ENCODE measurements at places on chromosomes 3 and 15.

- no peak for DNase-seq
These were observed 524.5 kb upstream of the TGFBR2 start for GRCh38 chr3:30081904-30082303.

GRCh38 chr15:67097930-67098740 lies 32.7 kb downstream of the SMAD3 start:
- DNase-seq = no peak

- no peak for DNase-seq
These were observed 786.7 kb upstream of the EPHA6 start for GRCh38 chr3:96027718-96028117.

GRCh38 chr15:64459066-64459781 lies 1.2 kb upstream of the ZNF609 start:
- no peak for DNase-seq

All from SHP77 (cell line).